ENCODE measurements at places on chromosomes 12 and 14.
A peak's percentile ranks its signal among the peaks of the same experiment; 100 is the strongest.

GRCh38 chr12:107377596-107378385, 284.4 kb upstream of the CRY1 start:
- DNase-seq = peak; percentile 21

GRCh38 chr12:52600475-52600874, 788 bp downstream of the KRT72 start:
- DNase-seq = no peak

- no peak for DNase-seq
Measured at GRCh38 chr12:115683240-115683780, 594.2 kb downstream of the MED13L start.

DNA sequence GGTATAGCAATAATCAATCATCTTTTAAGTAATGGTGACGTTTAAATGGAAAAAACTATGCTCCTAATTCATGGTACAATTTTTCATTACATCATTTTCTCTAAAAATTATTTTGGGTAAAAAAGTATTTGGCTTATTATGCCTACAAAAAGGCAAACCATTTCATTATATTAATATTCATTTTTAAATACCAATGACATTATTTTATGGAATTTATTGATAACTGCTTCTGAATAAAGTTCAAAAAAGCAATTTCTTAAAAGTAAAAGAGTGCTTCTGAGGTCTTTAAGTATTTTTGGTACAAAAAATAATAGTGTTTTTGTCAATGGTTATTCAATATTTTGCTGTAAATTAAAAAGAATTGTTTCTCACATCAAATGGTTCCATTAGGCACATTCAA, 12.2 kb downstream of the SLC38A2 start:
- no peak for DNase-seq

- DNase-seq = no peak
Measured at GRCh38 chr12:86228656-86229055, 27.5 kb downstream of the MGAT4C start.

- peak; percentile 70 for DNase-seq
Measured at GRCh38 chr12:71011261-71011660, 90.7 kb upstream of the PTPRR start.

- DNase-seq = no peak
Measured at GRCh38 chr14:54838931-54839512, 63.6 kb downstream of the GCH1 start.

GRCh38 chr14:101230851-101231550, 327.5 kb upstream of the RTL1 start:
- no peak for DNase-seq

GRCh38 chr12:64706857-64707256, 52.3 kb downstream of the GNS start:
- no peak for DNase-seq

DNA sequence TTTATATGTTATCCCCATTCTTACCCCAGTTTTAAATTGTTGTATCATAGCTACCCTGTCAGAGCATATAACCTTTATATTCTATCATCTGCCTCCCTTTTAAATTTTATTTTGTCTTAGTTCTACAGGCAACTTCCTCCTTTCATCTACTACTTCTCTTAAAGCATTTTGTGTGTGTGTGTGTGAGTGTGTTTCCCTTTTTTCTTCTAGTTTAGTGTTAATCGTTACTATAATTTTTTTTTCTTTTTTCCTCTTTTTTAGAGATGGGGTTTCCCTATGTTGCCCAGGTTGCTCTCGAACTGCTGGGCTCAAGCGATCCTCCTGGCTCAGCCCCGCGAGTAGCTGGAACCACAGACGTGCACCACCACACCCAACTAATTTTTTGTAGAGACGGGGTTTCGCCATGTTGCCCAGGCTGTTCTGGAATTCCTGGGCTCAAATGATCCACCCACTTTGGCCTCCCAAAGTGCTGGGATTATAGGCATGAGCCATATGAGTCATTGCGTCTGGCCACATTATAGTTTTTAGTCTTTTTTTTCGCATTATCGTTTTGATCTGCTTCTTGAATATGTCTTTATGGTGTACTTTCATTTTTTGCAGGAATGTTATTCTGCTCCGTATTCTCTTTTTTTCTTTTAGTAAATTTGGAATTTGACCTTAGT, 33.1 kb upstream of the FBXO34 start:
- peak; percentile 22 for DNase-seq

GRCh38 chr14:30725763-30726162, 103.6 kb downstream of the SCFD1 start:
- DNase-seq = no peak

DNA sequence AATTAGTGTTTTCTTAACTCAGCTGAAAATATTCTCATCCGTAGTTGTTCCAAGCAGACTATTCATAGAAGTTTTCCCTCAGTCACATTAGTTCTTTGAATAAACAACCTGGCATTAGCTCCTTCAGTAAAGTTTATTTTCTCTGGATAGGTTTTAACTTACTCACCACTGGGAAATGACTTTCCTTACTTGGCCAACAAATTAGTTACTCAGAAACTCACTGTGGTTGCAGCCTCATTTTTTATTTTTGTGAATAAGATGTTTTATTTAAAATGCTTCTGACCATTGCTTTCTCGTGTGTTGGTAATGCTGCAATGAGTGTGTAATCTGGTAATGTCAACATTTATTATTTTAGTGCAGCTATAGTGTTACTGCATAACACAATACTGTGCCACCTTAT, 74.9 kb downstream of the NOVA1 start:
- DNase-seq = peak; percentile 81

DNA sequence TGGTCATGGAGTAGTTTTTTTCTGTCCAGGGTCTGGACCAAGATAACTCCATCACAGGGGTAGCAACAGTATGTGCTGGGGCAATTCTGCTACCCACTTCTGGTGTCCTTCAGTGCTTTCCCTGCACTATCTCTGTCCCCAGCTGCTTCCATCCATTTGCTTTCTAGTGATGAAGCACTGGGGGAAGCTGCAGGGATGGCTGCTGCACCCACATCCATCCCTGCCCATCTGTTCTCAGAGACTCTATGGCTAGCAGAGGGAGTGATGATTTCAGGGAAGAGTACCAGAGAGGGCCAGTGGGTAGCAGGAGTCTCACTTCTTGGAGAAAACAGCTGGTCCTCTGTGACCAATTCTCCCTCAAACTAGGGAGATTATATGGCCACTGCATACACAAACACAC, 44.1 kb downstream of the ETV6 start:
- no peak for DNase-seq

- DNase-seq = no peak
Measured at GRCh38 chr14:102591372-102591943, 991 bp upstream of the RCOR1 start.

DNA sequence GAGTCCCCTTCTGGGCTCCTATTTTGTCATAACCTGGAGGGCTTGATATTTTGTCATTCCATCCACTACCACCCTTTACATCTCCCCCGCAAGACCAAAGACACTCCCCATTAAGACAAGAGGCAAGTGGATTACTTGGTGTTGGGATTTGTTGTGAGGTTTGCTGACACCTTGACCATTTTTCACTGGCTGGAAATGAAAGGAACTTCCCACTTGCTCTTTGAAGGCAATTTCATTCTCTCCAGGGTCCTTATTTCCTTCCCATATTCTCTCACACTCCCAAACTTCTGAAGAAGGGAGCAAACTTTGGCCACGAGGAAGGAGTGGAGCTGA, 14.9 kb downstream of the AGAP2 start:
- no peak for DNase-seq

DNA sequence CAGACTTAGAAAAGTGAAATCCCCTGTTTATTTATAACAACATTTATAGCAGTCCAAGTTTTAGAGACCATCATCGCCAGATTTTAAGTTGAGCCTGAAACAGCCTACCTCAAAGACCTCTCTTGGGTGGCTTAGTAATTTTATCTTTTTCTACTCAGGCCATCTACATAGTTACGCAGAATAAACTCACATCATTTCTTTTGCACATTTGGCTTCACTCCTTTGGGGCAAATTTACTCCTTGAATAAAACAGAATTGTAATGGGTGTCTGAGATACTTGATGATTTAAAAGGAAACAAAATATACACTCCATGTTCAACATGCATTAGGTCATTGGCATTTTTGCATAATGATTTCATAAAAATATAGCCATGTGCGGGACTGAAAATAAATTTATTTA, 104.7 kb upstream of the TSPAN8 start:
- DNase-seq = no peak

DNA sequence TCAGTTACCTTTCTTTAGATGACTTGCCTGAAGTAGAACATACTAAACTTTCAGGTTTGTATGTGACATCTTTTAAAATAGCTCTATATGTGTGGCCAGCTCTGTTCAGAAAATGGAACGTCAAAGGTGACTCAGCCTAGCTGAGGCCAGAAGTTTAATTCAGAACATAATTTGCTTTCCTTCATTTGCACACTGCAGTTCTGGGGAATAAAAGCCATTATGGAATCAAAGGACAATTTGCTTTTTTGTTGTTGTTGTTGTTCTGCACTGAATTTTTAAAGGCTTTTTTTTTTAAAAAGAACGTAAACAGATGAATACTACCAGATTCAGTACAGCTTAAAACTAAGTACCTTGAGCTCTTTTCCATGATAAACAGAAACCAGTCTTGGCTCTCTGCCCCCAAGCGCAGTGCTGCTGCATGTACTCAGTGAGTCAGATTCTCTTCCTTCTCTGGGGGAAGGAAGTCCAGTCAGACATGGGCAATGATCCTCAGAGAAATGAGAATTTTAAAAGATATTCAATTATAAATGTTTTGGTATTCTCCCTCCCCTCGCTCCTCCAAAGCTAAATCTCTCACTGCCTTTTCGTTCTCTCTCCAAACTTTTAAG, 644.2 kb downstream of the NOVA1 start:
- DNase-seq = peak; percentile 70

GRCh38 chr12:52413202-52413601, 7.1 kb upstream of the KRT82 start:
- no peak for DNase-seq

DNA sequence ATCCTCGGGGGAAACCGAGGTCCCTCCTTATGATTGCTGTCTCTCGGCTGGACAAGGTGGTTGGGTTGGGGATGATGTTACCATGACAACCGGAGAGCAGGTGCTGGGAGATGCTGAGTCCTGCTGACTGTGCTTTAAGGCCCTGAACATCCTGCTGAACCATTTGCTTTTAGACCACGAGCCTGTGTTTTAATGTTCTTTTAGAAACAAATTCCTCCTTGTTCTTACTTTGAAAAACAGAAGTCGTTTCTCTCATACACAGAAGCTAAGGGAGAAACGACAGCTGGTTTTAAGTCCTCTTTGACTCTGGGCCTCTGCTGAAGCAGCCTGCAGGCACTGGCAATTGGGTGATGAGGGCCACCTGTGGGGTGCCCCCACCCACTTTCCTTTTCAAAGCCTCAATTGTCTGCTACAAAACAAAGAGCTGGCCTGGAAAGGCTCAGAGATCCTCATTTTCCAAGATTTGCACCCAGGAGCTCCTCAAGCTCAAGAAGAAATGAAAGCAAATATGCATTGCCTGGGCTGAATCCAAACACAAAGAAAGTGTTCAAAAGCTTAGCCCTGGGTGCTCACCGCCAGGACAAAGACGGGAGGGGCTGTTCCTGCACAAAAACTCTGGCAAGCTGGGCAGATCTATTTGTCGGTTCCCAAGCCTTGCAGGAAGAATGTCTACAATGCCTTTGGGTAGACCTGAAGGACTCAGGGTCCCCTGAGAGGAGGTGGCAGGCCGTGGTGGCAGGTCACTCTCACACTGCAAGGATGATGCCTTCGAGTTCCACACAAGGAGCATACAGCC, 90.0 kb upstream of the CLMN start:
- DNase-seq = no peak

All from fibroblast of skin of scalp (primary cell).